ENCODE measurements at places on chromosomes 13 and 19.

DNA sequence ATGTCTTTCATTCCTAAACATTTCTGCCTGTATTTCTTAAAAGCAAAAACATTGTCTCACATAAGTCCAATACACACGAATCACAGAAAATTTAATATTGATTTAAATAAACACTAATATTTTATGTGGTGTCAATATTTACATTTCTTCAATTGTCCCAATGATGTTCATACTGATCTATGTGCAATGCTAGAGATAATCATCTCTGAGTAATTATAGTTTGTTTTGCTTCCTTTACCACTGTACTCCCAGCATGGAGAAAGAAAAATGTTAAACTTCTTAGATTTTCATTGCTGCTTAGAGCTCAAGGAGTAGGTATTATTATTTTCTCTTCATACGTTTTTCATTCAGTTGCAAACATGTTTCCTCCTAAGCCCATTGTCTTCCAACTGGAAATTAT lies 434.2 kb upstream of the PRR20A start:
- DNase-seq: no peak

GRCh38 chr19:48108997-48109782 lies 1.4 kb downstream of the PLA2G4C start:
- DNase-seq: no peak

- no peak for DNase-seq
Observed at GRCh38 chr13:44853641-44854040, 135.6 kb downstream of the NUFIP1 start.

- no peak for DNase-seq
Observed at GRCh38 chr19:329876-330275, 14.7 kb downstream of the MIER2 start.

DNA sequence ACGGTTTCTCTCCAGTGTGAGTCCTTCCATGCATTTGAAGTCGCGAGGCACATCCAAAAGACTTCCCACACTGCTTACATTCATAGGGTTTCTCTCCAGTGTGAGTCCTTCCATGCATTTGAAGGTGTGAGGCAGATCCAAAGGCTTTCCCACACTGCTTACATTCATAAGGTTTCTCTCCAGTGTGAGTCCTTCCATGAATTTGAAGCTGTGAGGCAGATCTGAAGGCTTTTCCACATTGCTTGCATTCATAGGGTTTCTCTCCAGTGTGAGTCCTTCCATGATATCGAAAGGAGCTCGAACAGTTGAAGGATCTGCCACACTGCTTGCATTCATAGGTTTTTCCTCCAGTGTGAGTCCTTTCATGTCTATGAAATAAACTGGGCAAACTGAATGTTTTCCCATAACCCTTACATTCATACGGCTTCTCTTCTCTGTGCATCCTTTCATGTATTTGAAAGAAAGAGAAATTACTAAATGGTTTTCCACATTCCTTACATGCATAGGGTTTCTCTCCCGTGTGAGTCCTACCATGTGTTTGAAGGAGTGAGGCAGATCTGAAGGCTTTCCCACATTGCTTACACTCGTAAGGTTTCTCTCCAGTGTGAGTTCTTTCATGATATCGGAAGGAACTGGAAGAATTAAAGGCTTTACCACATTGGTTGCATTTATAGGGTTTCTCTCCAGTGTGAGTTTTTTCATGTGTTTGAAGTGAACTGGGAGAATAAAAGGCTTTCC lies 20.3 kb downstream of the ZNF433 start:
- peak; percentile 3 for DNase-seq

GRCh38 chr19:51779181-51779580 lies 15.8 kb upstream of the FPR3 start:
- DNase-seq: no peak
